Breast epithelium (tissue), 4 donors: ENCODE measurements at places on chromosomes 11 and 22. TPM values are rescaled to one million over a fixed set of nuclear protein-coding genes. Genes with fewer than 3 reads are reported as not detected.
A peak's percentile ranks its signal among the peaks of the same experiment; 100 is the strongest.

GRCh38 chr22:47388778-47389177, 626.3 kb downstream of the TBC1D22A start:
- no peaks in the 10 kb centered on the region for H3K36me3 ChIP-seq
- H3K4me1 ChIP-seq = no peaks in the 10 kb centered on the region

- no peaks in the 10 kb centered on the region for H3K36me3 ChIP-seq
- DNase-seq = no peak
- H3K4me1 ChIP-seq = no peaks in the 10 kb centered on the region
Observed at GRCh38 chr11:120832481-120833238, 191.2 kb upstream of the TBCEL start.

DNA sequence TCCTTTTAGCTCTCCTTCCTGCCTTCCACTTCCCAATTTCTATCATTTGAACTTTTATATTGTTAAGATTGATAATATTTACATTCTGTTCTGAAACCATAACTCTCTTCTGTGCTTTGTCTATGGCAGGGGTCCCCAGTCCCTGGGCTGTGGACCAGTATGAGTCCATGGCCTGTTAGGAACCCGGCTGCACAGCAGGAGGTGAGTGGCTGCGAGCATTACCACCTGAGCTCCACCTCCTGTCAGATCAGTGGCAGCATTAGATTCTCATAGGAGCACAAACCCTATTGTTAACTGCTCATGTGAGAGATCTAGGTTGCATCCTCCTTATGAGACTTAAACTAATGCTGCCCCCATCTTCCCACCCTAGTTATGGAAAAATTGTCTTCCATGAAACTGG, 48.4 kb upstream of the HEPHL1 start:
- H3K36me3 ChIP-seq = no peaks in the 10 kb centered on the region
- no peaks in the 10 kb centered on the region for H3K27me3 ChIP-seq
- no peak overlapping the region for H3K27ac ChIP-seq
- H3K4me1 ChIP-seq = no peaks in the 10 kb centered on the region
- no peak for DNase-seq

DNA sequence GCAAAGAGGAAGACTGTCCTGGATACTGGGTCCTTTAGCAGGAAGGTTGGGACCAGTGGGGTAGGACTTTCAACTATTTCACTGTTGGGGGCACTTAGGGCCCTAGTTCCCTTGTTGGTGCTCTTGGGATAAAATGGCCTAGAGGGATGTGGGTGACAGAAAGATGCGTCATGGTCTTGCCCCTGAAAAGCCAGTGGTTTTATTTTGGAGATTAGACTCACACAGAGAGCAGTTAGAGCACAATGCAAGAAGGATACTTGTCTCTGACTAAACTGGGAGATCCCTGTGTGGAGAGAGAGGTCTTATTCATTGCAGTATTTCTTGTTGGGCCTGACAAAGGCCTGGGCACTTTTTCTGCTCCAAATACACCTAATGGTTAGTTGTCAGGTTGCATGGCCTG, 22.6 kb upstream of the MRGPRX2 start:
- no peak overlapping the region for H3K4me3 ChIP-seq
- no peaks in the 10 kb centered on the region for H3K27me3 ChIP-seq
- H3K27ac ChIP-seq = no peak overlapping the region
- H3K36me3 ChIP-seq = no peaks in the 10 kb centered on the region
- no peaks in the 10 kb centered on the region for H3K4me1 ChIP-seq
- no peak for DNase-seq

GRCh38 chr11:819943-820649, 1.4 kb downstream of the PNPLA2 start:
- peak overlapping the region; percentile 94 for H3K4me3 ChIP-seq
- no peaks in the 10 kb centered on the region for H3K27me3 ChIP-seq
- peaks cover 9% of the 10 kb centered on the region for H3K36me3 ChIP-seq

DNA sequence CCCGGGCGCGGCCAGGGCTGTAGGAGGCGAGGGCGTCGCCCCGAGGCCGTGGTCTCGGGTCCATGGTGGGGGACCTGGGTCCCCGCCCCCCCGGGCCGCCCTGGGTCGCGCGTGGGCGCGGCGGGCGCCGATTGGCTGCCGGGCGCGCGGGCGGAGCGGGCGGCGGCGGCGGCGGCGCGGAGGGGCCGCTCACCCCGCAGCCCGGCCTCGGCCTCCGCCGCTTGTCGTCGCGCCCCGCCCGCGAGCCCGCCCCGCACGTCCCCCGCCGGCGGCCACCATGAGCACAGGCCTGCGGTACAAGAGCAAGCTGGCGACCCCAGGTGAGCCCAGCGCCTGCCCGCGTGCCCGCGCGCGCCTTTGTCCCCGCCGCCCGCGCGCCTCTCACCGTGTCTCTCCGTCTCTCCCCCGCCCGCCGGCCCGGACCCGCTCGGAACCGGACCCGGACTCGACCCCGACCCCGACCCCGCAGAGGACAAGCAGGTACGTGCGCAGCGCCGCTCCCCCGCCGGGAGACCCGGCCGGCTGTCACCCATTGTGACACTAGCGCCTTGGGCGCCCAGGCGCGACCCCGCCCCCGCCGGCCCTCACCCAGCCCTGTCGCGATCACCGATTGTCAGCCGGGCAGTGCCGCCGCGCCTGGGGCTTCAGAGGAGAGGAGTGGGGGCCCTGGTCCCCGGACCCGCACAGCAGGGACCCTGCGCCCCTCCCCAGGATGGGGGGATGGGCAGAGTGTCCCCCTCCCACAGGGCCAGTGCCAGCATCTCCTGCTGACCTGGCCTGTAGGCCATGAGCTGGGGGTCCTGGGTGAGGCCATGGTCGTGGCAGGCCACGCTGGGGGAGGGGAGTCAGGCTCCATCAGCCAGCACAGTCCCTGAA, at the start of gene SEPTIN5:
SEPTIN5 (plus strand) TSS at position 192 of the 876 bp plus-strand sequence; CDS start at position 278, 86 bp downstream.
- peaks cover 2% of the 10 kb centered on the region for H3K27me3 ChIP-seq
- DNase-seq = no peak
- H3K4me3 ChIP-seq = peak within 1 kb of the TSS; percentile 72
- peak within 1 kb of the TSS; percentile 72 for H3K27ac ChIP-seq

- no peaks in the 10 kb centered on the region for H3K36me3 ChIP-seq
- peaks cover 3% of the 10 kb centered on the region for H3K4me1 ChIP-seq
- no peak overlapping the region for H3K4me3 ChIP-seq
- H3K27ac ChIP-seq = peak overlapping the region; percentile 21
- H3K27me3 ChIP-seq = no peaks in the 10 kb centered on the region
Observed at GRCh38 chr22:23909296-23909898, 15.2 kb downstream of the MIF start.

DNA sequence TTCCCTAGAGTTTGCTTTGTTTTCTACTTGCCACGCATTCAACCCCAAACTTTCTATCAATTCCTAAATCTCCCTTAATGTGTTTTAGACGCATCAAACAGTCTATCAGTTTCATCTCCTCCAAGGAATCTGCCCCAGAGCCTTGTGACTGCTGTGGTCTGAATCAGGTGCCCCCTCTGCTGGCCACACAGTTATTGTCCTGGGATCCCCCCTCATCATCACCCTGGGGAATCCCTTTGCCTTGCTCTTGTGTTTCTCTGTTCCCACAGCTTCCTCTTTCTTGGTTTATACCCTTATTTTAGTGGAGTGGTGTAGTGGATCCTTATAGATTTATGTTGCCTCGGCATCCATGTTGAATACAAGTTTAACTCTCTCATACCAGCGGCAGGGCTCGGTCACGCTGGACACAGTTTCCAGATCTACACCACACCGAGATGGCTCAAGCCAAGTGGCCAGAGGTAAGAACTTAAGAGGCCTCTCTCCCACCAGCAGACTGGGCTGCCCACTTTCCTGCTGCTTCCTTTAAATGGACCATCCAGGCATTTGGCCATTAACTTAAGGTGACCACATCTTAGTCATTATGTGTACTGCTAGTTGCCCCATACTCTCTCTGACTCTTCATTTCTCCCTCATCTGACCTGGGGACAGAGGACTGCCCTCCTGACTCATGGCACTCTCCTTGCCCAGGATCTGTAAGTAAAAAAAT, 8.2 kb downstream of the UPB1 start:
- no peaks in the 10 kb centered on the region for H3K36me3 ChIP-seq
- H3K27me3 ChIP-seq = no peaks in the 10 kb centered on the region
- H3K4me3 ChIP-seq = no peak overlapping the region
- no peak overlapping the region for H3K27ac ChIP-seq

GRCh38 chr11:75029836-75030631, 41.3 kb downstream of the NEU3 start:
- no peak overlapping the region for H3K27ac ChIP-seq
- no peak for DNase-seq
- H3K27me3 ChIP-seq = no peaks in the 10 kb centered on the region
- no peak overlapping the region for H3K4me3 ChIP-seq
- H3K4me1 ChIP-seq = no peaks in the 10 kb centered on the region
- no peaks in the 10 kb centered on the region for H3K36me3 ChIP-seq

- no peaks in the 10 kb centered on the region for H3K27me3 ChIP-seq
- no peak for DNase-seq
- H3K4me3 ChIP-seq = no peak overlapping the region
- no peaks in the 10 kb centered on the region for H3K36me3 ChIP-seq
Observed at GRCh38 chr11:50275133-50275532, 242.5 kb downstream of the OR4C45 start.

DNA sequence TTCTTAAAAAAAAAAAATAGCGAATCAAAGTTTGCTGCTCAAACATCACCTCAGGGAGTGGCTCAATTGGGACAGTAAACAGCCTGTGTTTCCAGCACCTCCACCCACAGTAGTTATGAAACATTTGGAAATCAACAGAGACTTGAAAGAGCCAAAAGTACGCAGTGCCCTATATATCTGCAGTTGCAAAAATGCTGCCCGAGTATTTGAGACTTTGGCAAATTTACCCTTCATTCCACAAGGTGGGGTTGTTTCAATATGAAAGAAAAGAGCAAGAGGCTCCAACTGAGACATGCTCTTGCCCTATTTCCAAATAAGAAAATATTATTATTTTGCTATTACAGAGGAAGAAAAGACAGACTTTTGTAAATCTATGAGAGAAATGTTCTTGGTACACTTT, 851.1 kb upstream of the RAG2 start:
- no peak overlapping the region for H3K4me3 ChIP-seq
- DNase-seq = no peak
- H3K27me3 ChIP-seq = no peaks in the 10 kb centered on the region
- no peaks in the 10 kb centered on the region for H3K4me1 ChIP-seq

- no peak for DNase-seq
- no peaks in the 10 kb centered on the region for H3K27me3 ChIP-seq
- no peaks in the 10 kb centered on the region for H3K4me1 ChIP-seq
- H3K36me3 ChIP-seq = no peaks in the 10 kb centered on the region
- H3K27ac ChIP-seq = no peak overlapping the region
- H3K4me3 ChIP-seq = no peak overlapping the region
Observed at GRCh38 chr11:69198891-69199582, 43.3 kb downstream of the SMIM38 start.

GRCh38 chr11:114163229-114163631, 103.7 kb downstream of the ZBTB16 start:
- H3K36me3 ChIP-seq = no peaks in the 10 kb centered on the region
- H3K4me1 ChIP-seq = peaks cover 82% of the 10 kb centered on the region
- DNase-seq = no peak
- no peaks in the 10 kb centered on the region for H3K27me3 ChIP-seq

- H3K27me3 ChIP-seq = no peaks in the 10 kb centered on the region
- no peak overlapping the region for H3K27ac ChIP-seq
- no peaks in the 10 kb centered on the region for H3K4me1 ChIP-seq
- H3K4me3 ChIP-seq = no peak overlapping the region
Observed at GRCh38 chr11:126518071-126518971, 162.8 kb downstream of the ST3GAL4 start.

DNA sequence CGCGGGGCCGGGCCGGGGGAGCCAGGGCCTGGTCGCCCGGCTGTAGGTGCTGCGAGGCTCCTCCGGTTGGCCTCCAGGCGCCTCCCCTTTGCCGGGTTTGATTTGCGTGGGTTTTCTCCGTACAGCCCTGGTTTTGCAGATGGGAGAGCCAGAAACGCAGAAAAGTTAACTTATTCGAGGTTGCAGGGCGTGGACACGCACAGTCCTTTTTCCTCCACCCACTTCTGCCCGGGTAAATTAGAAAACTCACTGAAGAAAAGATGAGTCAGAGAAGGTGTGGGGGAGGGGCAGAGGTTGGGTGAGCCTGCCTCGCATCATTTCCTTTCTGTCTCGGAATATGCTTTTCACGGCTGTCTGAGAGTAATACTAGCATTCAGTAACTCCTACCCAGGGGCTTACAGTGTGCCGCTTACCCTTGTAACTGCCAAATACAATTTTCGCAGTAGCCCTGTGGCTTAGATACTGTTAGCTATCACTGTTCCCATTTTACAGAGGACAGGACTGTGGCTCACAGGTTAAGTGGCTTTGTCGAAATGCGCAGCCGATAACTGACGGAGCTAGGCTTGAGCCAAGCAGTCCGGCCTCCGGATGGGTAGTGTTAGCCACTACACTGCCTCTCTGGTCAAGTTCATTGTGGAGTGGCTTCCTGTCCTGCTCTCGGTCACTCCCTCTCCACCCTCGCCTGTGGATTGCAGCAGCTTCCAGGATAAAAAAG, 812 bp downstream of the FADD start:
- peak; percentile 67 for DNase-seq
- peak overlapping the region; percentile 98 for H3K4me3 ChIP-seq
- peaks cover 5% of the 10 kb centered on the region for H3K36me3 ChIP-seq

DNA sequence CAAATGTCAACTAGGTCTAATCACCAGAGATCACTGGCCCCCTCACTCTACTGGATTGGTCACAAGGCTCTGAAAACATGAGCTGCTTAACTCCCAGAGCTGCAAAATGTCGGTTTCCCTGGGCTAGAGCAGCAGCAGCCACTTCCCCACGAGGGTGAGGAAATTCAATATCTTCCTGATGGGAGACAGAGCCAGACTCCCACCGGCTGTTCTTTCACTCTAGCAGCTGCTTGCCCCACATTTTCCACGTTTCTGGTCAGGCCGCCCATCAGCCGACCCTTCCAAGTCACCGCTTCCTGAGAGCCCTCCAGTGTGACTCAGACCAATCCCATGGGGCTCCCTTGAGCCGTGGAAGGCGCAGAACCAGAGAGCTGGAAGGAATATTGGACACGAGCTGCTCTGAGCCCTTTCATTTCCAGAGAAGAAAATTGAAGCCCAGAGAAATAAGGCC, 227.0 kb downstream of the ADAMTS15 start:
- H3K27ac ChIP-seq = peak overlapping the region; percentile 71
- no peaks in the 10 kb centered on the region for H3K4me1 ChIP-seq
- H3K36me3 ChIP-seq = no peaks in the 10 kb centered on the region
- H3K4me3 ChIP-seq = peak overlapping the region; percentile 37

The PAK1 gene
- total RNA-seq = 23.2 TPM

The TOP3B gene
- total RNA-seq = 33.1 TPM

The HBG2 gene
- total RNA-seq = not detected

The ANO3 gene
- 0.66 TPM for total RNA-seq

The HIPK3 gene
- 200 TPM for total RNA-seq

The SSH3 gene
- total RNA-seq = 55.2 TPM

The EHF gene
- total RNA-seq = 392 TPM

The IRAG1 gene
- total RNA-seq = 16.1 TPM

The PKNOX2 gene
- total RNA-seq = 1.0 TPM

The PKDREJ gene
- not detected for total RNA-seq

The ADSL gene
- total RNA-seq = 66.6 TPM

The NXPE4 gene
- total RNA-seq = 0.66 TPM
